ENCODE measurements at places on chromosomes 5 and 9.
A peak's percentile ranks its signal among the peaks of the same experiment; 100 is the strongest.

DNA sequence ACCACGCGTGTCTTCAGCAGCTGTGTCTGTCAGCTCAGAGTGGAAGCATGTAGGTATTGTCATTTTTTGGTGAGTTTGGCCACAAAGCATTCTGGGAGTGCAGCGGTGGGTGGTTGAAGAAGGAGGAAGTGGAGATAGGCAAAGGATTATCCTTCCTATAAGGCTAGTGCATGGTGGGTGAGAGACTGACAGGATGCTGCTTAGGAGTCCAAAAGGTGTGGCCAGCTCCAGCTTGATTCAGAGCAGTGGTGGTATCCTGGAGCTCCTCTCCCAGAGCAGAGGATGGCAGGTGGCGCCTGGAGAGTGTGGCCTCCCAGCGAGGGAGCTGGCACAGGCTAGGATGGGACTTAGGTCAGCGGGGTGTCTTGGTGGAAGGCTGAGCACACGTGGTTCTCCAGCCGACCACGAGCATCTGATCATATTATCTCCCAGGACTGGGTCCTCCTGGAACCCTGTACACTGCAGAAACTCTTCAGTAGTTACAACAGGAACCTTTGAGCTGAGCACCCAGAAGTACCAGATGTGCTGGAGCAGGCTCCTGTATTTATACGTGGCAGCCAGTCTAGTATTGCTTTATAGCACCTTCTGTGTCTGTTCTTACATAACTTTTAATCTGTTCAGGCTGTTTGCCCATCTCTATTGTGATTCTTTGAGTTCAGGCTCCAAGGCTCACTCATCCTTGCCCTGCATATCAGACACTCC is 29.6 kb downstream of the MAML1 start:
- DNase-seq = peak; percentile 64

DNA sequence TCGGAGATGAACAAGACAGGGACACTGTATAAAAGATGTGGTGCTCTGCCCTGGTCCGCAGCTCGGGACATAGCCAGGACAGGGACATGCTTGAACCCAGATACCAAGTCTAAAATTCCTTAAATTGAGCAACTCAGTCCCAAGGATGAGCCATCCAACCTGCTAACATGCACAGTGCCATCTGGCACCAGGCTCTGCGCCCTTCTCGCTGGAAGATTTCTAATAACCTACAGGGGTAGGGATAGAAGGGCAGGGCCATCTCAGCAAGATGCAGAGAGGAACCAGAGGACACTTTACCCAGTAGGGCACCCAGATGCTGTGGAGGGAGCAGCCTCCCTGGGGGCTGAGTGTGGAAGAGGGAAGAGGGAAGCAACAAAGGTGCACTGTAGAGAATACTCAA is 60.1 kb downstream of the SEMA4D start:
- DNase-seq = no peak

DNA sequence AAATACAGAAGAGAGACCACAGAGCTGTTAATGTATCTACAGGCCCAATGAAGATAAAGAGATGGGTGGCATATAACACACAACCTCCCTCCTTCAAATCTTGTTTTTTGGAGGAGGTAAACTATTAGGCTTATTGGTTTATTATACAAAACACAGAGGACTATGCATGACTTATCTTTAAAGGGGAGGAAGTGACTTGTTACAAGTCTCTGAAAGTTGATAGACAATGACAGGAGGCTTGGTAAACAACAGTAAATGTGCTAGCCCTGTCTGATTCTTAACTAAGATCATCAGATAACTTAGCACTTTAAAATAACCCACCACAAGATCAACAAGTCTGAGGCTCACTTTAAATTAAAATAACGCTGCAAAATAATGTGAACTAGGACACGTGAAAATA is 219.0 kb downstream of the MLLT3 start:
- no peak for DNase-seq

DNA sequence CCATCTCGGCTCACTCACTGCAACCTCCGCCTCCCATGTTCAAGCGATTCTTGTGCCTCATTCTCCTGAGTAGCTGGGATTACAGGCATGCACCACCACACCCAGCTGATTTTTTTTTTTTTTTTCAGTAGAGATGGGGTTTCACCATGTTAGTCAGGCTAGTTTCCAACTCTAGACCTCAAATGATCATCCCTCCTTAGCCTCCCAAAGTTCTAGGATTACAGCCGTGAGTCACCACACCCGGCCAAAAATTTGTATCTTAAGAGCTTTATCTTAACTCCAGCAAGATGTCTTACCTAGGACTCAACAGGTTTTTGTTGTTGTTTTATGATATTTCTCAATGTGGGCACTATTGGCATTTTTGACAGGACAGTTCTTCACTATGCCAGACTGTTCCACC is 27.9 kb downstream of the LYRM7 start:
- DNase-seq = peak; percentile 45

- peak; percentile 94 for DNase-seq
Observed at GRCh38 chr5:95822542-95823181, at the start of gene GLRX. Gene GLRX, minus strand, starts transcription at chr5:95822726. Its CDS starts 64 bp downstream, at chr5:95822662.

DNA sequence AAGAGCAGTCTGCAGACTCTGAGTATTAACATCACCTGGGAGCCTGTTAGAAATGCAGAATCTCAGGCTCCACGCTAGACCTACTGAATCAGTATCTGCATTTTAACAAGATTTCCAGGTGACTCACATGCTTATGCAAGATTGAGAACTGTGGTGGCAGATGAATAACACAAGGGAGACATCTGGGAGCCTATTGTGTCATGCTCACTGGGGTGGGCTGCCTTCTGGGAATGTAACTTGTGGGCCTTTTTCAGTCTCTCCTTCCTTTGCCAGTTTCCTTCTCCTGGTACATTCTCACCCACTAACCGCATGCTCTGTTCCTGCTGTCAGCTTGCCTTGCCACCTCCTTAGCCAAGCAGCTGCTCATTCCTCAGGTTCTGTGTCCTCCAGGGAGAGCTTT is 176.6 kb upstream of the C9orf72 start:
- peak; percentile 6 for DNase-seq

Data from fibroblast of lung (primary cell).